Esophagus squamous epithelium (tissue), 5 donors: ENCODE measurements at places on chromosomes 11 and 22. TPM values are rescaled to one million over a fixed set of nuclear protein-coding genes. Genes with fewer than 3 reads are reported as not detected.

The SCUBE2 gene
- total RNA-seq, result 3.8 TPM

DNA sequence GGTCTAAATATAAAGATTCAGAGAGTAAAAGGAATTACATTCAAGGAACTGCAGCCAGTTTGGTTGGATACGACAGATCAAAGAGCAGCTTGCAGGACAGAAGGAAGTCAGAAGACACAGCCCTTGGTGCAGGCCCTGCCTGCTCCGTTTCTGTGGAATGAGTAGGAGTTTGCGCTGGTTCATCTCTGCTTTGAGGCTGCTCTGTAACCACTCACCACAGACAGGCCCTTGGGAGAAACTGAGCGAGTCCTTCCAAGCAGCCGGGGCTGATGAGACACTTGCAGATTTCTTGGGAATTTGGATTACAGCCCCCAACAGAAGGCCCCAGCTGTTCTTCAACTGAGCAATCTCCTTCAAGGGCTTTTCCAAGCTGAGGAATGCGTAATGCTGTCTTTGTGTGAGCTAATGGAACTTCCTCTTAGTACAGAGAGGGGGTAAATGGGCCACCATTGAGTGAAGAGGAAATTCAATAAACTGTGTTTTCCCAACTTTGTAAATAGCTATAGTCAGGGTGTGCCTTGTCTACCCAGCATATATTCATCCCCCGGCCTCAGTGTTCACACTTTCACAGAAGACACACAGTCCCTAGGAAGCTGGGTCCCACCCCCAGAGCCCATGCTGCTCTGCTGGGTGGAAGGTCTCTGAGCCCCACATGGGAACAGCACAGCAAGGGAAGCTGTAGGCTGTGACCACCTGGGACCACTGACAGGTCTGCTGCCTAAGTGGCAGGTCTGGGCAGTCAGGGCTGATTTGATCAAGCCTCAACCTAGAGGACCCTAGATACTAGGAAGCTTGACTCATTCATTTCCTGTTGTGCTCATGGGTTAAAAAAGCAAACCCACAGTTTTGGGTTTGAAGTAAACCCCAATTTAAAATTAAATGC is 16.6 kb downstream of the IL10RA start:
- DNase-seq, result no peak

DNA sequence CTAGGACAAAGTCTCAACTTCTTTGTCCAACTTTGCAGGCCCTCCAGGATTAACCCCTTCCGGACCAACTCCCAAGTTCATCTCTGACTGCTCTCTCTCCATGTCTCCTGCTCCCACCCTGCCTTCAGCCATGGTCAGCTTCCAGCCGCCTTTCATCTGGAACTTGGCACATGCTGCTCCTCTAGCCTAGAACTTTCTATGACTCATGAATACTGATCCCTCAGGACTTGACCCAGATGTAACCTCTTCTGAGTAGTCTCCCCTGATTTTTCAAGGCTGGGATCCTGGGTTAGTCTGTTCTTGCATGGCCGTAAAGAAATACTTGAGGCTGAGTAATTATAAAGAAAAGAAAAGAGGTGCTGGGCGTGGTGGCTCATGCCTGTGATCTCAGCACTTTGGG is 5.2 kb upstream of the SLC15A3 start:
- no peak for DNase-seq

DNA sequence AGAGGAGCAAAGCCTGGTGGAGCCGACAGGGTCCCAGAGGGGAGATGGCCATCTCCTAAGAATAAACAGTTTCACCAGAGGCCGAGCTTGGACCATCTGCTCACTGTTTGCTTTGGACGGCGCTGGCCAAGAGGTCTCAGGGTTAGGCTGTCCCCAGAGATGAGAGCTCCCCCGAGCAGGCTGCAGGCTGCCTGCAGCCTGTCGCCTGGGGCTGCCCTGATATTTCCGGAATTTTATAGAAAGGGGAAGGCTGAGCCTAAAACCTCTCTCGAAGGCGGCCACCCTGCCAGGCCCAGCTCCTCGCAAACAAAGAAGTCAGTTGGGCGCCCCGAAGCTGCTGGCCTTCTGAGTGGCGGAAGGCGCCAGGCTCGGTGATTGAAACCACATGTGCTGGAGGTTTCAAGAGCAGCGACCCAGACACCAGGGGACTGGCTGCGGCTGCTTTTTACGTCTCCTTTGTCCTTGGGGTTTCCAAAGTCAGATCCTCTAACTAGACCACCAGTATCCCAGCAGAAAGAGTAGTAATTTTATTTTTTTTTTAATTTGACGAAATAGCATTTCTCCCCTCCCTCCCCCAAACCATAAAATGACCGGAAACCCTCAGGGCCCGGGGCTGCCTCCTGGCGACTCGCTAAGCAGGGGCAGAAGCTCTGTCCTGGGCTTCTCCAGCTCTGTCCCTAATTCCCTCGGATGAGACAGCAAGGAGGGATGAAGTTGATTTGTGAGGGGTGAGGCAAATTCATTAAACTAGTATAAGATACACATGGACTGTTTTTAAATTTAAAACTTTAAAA is 57.4 kb downstream of the CLMP start:
- DNase-seq, result no peak

- DNase-seq, result no peak
These were observed 571 bp downstream of the FAR1 start for GRCh38 chr11:13668957-13669521.

DNA sequence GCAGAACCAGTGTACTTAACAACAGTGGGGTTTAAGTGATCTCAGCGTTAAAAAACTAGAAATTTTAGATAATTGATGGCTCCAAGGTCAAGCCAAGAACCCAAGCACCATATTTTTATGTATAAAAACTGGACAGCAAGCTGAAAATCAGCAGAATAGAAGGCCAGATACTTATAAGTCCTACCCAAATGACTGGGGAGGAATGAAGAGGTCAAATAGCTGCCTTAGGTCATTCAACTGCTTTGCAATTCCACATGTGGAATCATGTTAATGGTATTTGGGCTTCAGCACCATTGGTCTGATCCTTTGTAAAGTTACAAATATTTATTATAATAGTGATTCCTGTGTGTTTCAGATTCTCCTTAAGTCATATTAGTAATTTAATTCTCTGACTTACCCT is 108.4 kb downstream of the FAT3 start:
- DNase-seq, result no peak
